ENCODE measurements at places on chromosomes 2 and 18.

- no peak for DNase-seq
These were observed 1535.2 kb upstream of the LRRTM1 start for GRCh38 chr2:81839780-81840179.

DNA sequence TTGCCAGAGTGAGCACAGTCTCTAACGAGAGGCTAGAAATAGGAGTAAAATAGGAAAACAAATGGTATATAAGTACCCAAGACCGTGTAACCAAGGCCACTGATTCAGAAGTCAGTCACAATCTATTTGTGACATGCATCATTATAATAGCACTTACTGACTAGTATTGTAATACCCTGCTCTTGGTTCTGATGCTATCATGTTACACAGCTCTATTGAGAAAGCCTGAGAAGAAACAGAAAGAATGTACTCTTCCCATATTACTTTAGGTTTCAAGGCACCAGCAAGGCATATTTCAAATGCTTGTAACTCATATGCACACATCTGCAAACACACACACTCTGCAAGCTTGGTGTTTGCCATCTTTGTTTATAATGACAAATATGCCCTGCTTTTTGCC is 746.4 kb downstream of the SLC4A3 start:
- no peak for DNase-seq

DNA sequence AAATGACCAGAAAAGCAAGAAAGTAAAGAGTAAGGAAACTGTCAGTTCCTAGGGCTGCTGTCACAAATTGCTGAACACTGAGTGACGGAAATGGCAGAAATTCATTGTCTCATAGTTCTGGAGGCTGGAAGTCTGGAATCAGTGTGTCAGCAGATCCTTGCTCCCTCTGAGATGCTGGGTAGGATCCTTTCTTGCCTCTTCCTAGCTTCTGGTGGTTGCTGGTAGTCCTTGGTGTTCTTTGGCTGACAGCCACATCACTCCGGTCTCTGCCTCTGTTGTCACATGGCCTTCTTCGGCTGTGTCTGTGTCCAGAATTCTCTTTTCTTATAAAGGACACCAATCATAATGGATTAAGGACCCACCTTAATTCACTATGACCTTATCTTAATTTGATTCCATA is 21.9 kb downstream of the PLEKHB2 start:
- no peak for DNase-seq

GRCh38 chr2:99672766-99673350 is 183.0 kb upstream of the REV1 start:
- DNase-seq: no peak

DNA sequence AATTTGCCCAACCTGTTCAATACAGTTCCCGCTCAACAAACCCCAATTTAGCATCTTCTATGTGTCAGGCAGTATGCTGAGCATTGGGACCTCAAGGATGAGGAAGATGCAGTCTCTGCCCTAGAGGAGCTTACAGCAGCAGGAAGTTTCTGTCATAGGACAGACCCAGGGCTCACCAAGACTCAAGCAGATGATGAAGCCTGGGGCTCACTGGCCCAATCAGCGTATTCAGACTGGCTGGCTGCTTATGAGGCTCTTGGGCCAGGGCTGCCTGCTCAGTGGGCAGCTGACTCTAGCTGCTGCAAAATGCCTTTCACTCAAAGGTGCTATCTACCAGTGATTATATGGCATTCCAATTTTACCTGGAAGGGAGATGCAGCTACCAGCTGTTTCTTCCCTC is 2.1 kb downstream of the FAM178B start:
- no peak for DNase-seq

DNA sequence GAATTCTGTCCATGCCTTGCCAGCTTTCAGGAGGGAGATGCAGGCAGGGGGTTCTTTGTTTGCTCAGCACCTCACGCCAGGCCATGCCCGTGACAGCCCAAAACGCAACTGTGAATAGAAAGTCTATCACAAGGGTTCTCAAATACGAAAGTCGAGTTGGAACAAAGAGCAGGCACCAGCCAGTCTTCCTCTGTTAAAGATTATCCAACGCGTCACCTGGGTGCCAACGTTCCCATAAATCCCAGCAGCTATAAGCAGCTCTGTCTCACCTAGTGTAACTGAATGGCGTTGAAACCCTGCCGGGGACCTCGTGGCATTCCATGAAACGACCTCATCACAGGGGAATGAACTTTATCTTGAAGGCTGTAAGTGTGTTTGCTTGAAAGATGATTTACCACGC is 84.8 kb upstream of the GATA6 start:
- no peak for DNase-seq

GRCh38 chr2:19799881-19800780 is 101.7 kb downstream of the TTC32 start:
- no peak for DNase-seq

- no peak for DNase-seq
These were observed 130.2 kb downstream of the MTCL1 start for GRCh38 chr18:8835521-8835953.

Measured in activated effector memory CD4-positive, alpha-beta T cell treated with anti-CD3 and anti-CD28 coated beads, Interleukin-2, amount 50 U/mL, for 16 hours (primary cell).